Activated CD8-positive, alpha-beta memory T cell treated with anti-CD3 and anti-CD28 coated beads, Interleukin-2, amount 10 ng/mL, durations not matched to agents 7 days and 5 days (primary cell): ENCODE measurements at places on chromosomes 1 and 21. TPM values are rescaled to one million over a fixed set of nuclear protein-coding genes. Genes with fewer than 3 reads are reported as not detected.

- peaks cover 1% of the 10 kb centered on the region for H3K36me3 ChIP-seq
- no peak overlapping the region for H3K27ac ChIP-seq
- H3K4me1 ChIP-seq, result no peaks in the 10 kb centered on the region
- no peak for DNase-seq
- no peak overlapping the region for H3K4me3 ChIP-seq
- H3K27me3 ChIP-seq, result peaks cover 6% of the 10 kb centered on the region
Measured at GRCh38 chr1:234645474-234645953, 35.5 kb upstream of the IRF2BP2 start.

GRCh38 chr1:71521655-71522264, 440.9 kb upstream of the ZRANB2 start:
- no peak for DNase-seq
- no peak overlapping the region for H3K27ac ChIP-seq
- H3K36me3 ChIP-seq, result no peaks in the 10 kb centered on the region

- peaks cover 2% of the 10 kb centered on the region for H3K4me1 ChIP-seq
- DNase-seq, result no peak
- H3K4me3 ChIP-seq, result no peak within 1 kb of the TSS
- peaks cover 3% of the 10 kb centered on the region for H3K36me3 ChIP-seq
Measured at GRCh38 chr1:81800695-81801650, at the start of gene ADGRL2. Gene ADGRL2, plus strand, starts transcription at chr1:81800934. Its CDS starts 36,051 bp downstream, at chr1:81836985.

DNA sequence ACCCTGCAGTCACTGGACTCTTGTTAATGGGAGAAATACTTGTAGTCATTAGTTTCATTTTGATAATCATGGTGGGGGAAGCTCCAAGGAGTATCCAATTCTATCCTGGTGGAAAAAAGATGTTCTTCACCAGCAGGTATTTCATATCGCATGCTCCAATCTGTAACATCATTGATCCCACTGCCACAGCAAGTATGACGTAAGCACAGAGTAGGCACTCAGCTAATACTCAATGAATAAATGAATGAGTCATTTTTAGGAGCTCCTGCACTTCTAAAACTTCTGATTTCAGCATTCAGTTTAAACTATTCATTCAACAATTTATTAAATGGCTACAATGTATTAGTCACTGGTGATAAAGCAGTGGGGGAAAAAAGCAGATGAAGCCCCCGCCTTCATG, 30.3 kb downstream of the RXRG start:
- no peak overlapping the region for H3K4me3 ChIP-seq
- DNase-seq, result no peak
- H3K27ac ChIP-seq, result no peak overlapping the region
- no peaks in the 10 kb centered on the region for H3K36me3 ChIP-seq
- H3K27me3 ChIP-seq, result peaks cover 48% of the 10 kb centered on the region

DNA sequence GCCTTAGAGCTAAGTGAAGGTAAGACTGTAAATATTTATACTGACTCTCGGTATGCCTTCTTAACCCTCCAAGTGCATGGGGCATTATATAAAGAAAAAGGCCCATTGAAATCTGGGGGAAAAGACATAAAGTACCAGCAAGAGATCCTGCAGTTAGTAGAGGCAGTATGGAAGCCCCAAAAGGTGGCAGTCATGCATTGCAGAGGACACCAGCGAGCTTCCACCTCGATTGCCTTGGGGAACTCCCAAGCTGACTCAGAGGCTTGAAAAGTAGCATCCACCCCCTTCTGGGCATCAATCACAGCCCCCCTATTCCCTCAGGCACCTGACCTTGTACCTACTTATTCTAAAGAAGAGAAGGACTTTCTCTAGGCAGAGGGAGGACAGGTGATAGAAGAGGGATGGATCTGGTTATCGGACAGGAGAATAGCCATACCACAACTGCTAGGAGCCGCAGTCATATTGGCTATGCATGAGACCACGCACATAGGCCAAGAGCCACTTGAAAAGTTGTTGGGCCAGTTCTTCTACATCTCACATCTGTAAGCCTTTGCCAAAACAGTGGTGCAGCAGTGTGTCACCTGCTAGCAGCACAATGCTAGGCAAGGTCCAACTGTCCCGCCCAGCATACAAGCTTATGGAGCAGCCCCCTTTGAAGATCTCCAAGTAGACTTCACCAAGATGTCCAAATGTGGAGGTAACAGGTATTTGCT, 19.4 kb downstream of the PLA2G2F start:
- peaks cover 13% of the 10 kb centered on the region for H3K4me1 ChIP-seq
- no peak overlapping the region for H3K4me3 ChIP-seq
- no peaks in the 10 kb centered on the region for H3K36me3 ChIP-seq
- no peak overlapping the region for H3K27ac ChIP-seq

DNA sequence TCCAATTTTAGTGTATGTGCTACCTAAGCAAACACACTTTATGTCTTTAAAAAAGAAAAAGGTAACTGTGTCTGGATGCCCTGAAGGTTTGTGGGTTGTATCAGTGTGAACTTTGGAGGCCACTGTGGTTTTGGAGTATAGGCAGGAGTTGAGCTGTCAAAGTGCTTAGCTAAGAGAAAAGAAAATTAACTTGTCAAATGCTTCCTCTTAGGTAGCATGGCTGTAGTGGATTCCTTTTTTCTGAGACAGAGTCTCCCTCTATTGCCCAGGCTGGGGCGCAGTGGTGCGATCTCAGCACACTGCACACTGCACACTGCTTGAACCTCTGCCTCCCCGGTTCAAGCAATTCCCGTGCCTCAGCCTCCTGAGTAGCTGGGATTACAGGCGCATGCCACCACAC, 11.2 kb upstream of the SLC41A1 start:
- no peak overlapping the region for H3K27ac ChIP-seq
- peaks cover 2% of the 10 kb centered on the region for H3K36me3 ChIP-seq
- H3K27me3 ChIP-seq, result peaks cover 4% of the 10 kb centered on the region
- H3K4me1 ChIP-seq, result peaks cover 13% of the 10 kb centered on the region
- DNase-seq, result no peak

DNA sequence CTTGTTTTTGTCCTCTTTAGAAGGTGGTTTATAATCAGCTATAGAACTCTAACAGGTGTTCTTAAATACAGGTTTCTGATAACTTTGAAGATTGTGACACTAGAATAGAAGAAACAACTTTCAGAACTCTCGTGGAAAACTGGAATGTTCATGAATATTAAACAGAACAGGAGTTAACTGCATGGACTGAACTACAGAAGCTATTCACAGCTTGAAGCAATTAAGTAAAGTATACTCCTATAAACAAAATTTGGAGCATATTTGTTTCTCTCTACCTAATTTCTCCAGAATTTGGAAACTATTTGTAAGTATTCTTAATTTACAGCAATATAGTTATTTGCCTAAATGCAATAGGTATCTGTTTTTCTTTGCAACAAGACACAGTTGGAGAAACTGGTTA, 824.8 kb downstream of the ADGRL2 start:
- no peaks in the 10 kb centered on the region for H3K4me1 ChIP-seq
- H3K27ac ChIP-seq, result no peak overlapping the region
- DNase-seq, result no peak
- no peaks in the 10 kb centered on the region for H3K36me3 ChIP-seq

DNA sequence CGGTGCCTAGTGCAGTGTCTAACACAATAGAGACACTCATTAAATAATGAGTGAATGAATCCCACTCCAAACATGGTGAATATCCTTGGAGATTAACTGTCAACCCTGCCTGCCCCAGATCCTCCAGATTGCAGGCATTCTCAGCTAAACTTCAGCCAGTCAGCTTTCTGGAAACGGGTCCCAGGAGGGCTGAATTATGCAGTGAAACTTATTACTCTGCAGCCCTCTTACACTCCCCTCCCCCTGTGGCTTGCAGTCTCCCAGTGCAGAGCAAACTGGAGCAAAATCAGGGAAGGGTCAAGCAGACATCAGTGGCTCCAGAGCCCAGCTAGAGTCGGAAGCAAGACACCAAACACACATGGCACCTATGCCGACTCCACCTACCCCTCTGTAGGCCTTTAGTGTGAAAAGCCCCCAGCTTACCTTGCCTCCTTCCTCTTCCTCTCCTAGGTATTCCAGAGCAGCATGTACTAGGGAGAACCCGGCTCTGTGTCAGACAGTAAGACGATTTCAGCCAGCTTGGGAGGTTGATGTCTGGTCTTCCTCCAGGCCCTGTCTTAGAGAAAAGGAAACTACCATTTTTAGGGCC, 6.5 kb upstream of the RGS16 start:
- H3K4me1 ChIP-seq, result peaks cover 42% of the 10 kb centered on the region
- H3K27ac ChIP-seq, result no peak overlapping the region

DNA sequence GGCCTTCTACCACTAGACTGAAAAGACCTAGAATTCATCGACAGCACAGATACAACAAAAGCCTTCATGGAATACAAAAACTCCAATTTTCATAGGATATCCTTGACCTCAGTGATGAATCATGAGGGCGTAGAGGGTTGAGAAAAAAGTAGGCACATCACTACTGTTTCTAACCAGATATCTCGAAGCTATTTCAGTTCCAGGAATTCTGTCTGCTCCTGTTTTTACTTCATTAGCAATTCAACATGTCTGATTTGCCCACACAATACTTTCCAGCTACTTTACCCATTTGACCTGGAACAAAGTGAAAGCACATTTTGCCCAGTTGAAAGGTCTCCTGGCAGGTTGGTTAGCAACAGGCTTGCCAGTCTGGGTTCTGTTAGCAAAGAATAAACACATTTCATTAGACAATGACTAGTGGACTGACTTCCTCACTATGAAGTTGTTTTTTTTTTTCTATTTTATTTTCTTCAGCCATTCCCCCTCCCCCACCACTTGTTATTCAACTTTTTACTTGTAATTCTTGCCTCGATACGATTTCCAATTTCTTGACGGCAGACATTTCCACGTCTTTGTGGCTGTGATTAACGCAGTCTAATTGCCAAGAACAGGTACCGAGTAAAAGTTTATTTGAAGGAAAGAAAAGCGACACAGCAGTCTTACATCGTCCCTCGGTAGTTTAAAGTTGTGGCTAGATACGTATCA, 4.0 kb upstream of the ZBTB18 start:
- peaks cover 3% of the 10 kb centered on the region for H3K36me3 ChIP-seq
- H3K4me3 ChIP-seq, result peak overlapping the region; percentile 92
- peak overlapping the region; percentile 97 for H3K27ac ChIP-seq
- H3K4me1 ChIP-seq, result peaks cover 23% of the 10 kb centered on the region
- H3K27me3 ChIP-seq, result peaks cover 42% of the 10 kb centered on the region

DNA sequence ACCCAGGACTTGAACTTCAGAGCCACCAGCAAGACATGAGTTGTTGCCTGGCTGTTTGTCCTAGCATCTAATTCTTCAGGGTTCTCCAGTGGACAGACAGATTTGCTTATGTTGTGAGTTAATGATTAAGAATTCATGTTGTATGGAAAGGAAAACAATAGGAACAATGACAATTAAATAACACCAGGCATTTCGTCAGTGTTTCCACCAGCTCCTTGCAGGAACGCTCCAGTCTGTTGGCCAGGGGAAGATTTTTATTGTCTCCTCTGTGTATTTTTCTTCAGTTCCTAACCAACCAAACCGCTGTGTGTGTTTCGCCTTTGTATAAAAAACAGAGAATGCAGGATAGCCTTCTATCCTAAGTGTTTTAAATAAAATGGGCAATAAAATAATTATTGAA, 64.4 kb upstream of the PTGFR start:
- no peak for DNase-seq
- H3K27ac ChIP-seq, result no peak overlapping the region
- no peak overlapping the region for H3K4me3 ChIP-seq
- H3K36me3 ChIP-seq, result no peaks in the 10 kb centered on the region
- no peaks in the 10 kb centered on the region for H3K27me3 ChIP-seq

- H3K4me3 ChIP-seq, result no peak within 1 kb of the TSS
- H3K36me3 ChIP-seq, result peaks cover 3% of the 10 kb centered on the region
- peaks cover 65% of the 10 kb centered on the region for H3K27me3 ChIP-seq
- no peak within 1 kb of the TSS for H3K27ac ChIP-seq
- no peak for DNase-seq
Measured at GRCh38 chr1:183417772-183418491, at the start of gene NMNAT2. Gene NMNAT2, minus strand, starts transcription at chr1:183418380. Its CDS starts 113 bp downstream, at chr1:183418267.

DNA sequence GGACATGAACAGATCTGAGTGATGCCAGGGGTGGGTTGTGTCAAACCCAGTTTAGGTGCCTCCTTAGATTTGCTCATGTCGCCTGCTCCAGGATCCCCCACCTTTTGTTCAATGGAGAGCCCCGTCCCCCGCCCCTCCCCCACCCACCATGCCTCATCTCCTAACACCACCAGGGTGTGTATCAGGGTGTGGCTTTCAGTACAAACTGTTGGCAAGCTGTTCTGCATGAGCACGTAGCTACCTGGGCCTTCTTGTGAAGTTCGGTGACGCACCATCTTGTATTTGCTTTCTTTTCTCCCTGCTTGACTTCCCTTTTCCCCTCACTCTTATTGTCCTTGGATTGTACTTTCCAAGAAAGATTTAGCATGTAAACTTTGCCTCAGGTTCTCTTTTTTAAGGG, 94.8 kb downstream of the EBNA1BP2 start:
- peaks cover 4% of the 10 kb centered on the region for H3K4me1 ChIP-seq
- no peaks in the 10 kb centered on the region for H3K36me3 ChIP-seq
- H3K27ac ChIP-seq, result no peak overlapping the region
- H3K27me3 ChIP-seq, result no peaks in the 10 kb centered on the region
- H3K4me3 ChIP-seq, result no peak overlapping the region

DNA sequence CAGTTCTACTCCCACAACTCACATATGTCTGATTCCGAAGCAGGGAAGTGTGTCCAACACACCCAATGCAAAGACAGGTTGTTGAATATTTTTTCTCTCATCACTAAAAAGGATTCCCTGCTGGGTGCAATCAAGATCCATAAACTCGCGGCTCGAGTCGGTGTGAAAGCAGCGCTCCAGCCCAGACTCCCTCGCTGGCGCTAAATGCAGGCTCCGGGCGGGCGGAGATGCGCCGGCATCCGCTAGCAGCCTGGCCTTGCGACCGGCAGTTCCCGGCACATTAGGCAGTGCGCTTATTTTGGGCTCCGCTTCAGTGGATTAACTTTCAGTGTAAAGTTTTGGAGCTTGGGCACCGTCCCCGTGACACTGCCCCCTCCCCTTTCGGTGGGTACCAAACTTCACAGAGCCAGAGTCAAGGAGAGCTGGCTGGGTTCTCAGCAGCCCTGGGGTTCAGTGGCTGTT, 87.7 kb upstream of the POU3F1 start:
- no peak overlapping the region for H3K27ac ChIP-seq
- no peaks in the 10 kb centered on the region for H3K36me3 ChIP-seq
- no peak for DNase-seq
- H3K27me3 ChIP-seq, result peaks cover 77% of the 10 kb centered on the region

The ADAMTS5 gene
- total RNA-seq, result not detected

The MATN1 gene
- total RNA-seq, result not detected

The OR2T33 gene
- total RNA-seq, result not detected

The CREG1 gene
- total RNA-seq, result 12.7 TPM
